Sciatic nerve (tissue), 2 donors: ENCODE measurements at places on chromosomes 16 and 17.
A peak's percentile ranks its signal among the peaks of the same experiment; 100 is the strongest.

GRCh38 chr17:71921796-71922195 lies 199.0 kb upstream of the SOX9 start:
- DNase-seq = no peak

- DNase-seq = no peak
Observed at GRCh38 chr17:36592716-36593321, 1.1 kb downstream of the DHRS11 start.

DNA sequence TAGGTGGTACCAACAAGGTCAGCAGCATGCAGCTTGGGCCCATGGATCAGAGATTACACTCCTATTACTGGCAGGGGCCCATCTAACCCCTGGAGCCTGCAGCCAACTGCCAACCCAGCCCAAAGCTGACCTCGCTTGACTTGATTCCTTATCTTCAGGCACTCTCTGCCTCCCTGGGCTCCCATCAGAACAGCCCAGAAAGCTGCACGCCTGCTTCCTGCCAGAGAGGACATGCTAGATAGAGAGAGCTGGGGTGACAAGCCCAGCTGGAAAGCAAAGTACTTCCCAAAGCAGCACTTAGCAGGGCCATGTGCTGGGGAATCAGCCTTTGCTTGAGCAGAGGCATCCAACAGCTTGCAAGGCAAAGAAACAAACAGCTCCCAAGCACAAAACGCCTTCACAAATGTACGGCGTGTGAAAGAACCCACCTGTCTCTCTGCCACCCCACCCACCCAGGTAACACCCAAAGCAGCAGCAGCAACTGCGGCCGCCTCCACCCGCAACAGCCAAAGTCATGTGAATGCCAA lies 74.2 kb upstream of the NLK start:
- peak; percentile 47 for DNase-seq

- no peak for DNase-seq
Observed at GRCh38 chr17:68658999-68659780, 58.0 kb upstream of the FAM20A start.

DNA sequence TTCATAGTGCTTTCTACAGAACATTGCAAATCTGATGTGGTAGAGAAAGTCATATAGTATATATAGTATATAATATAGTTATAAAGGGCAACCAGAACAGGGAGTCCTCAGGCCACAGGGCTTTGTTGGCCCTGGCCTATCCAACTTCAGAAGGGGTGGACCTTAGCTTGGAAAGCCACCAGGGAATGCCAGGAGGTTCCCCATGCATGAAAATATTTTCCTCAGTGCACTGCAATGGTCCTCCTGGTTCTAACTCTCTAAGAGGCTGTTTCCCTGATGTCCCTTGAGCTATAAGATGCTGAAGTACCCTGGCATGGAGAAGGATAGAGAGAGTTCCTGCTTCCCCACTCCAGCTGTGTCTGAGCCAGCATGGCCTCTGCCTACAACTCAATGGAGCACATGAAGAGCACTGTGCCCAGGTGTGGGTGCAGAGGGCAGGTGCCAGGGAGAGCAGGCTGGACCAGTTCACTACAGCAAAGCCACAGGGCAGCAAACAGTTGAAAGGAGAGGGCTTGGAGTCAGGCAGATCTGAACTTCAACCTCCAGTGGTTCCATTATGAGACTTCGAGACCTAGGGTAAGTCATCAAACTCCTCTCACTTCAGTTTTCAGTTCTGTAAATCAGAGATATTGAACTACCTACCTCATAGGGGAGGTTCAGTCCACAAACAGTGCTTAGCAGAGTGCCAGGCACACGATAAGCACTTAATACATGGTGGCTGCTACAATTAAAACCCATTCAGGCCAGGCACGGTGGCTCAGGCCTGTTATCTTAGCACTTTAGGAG lies 183.1 kb downstream of the SALL1 start:
- no peak for DNase-seq

DNA sequence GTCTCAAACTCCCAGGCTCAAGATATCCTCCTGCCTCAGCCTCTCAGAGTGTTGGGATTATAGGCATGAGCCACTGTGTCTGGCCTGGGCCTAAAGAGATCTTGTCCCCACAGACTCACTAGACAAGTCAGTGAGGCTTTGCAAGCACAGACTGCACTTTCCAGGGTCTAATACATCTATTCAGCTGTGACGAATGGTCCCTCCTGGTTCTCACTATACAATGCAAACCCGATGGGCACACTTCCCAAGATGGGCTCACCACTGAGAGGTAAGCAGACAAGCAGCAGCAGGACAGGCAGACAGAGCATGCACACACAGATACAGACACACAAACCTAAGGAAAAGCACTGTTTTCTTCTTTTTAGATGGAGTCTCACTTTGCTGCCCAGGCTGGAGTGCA lies 8.8 kb downstream of the MBTPS1 start:
- no peak for DNase-seq

DNA sequence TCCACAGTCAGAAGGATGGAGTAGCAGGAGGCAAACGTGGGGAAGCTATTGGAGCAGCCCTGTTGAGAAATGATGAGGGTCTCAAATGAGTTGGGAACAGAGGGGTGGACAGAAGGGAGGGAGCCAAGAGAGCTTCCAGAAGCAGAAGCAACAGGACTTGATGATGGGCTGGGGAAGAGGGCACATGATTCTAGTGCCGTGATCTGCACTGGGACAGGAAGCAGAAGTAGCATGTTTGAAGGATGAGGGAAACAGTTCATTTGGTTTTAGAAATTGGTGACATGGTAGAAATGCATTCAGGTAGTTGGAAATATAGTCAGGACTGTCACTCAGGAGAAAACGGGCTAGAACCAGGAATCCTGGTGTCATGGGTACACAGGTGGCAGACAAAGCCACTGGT lies 19.4 kb downstream of the EMP2 start:
- DNase-seq = no peak
